H9 (cell line): ENCODE measurements at places on chromosomes 6 and 20. TPM values are rescaled to one million over a fixed set of nuclear protein-coding genes. Genes with fewer than 3 reads are reported as not detected.

The GRIK2 gene
- total RNA-seq, result 0.70 and 0.90 TPM in 2 replicates

The SSTR4 gene
- total RNA-seq, result not detected in 2 replicates

- no peak overlapping the region for H3K4me3 ChIP-seq
- H3K36me3 ChIP-seq, result no peaks in the 10 kb centered on the region
- no peak overlapping the region for H3K27ac ChIP-seq
- no peaks in the 10 kb centered on the region for H3K4me1 ChIP-seq
- DNase-seq, result no peak
Observed at GRCh38 chr20:23658989-23659609, 21.3 kb upstream of the CST3 start.

The HLA-DRB5 gene
- total RNA-seq, result 3.3 and 4.2 TPM in 2 replicates

The GSTA2 gene
- total RNA-seq, result not detected in 2 replicates

The PDYN gene
- 0.59 and 0.63 TPM in 2 replicates for total RNA-seq

GRCh38 chr6:140382355-140382754, 1007.9 kb upstream of the CITED2 start:
- H3K4me3 ChIP-seq, result no peak overlapping the region
- no peaks in the 10 kb centered on the region for H3K4me1 ChIP-seq
- H3K36me3 ChIP-seq, result peaks cover 24% of the 10 kb centered on the region
- no peak for DNase-seq
- H3K27ac ChIP-seq, result no peak overlapping the region

DNA sequence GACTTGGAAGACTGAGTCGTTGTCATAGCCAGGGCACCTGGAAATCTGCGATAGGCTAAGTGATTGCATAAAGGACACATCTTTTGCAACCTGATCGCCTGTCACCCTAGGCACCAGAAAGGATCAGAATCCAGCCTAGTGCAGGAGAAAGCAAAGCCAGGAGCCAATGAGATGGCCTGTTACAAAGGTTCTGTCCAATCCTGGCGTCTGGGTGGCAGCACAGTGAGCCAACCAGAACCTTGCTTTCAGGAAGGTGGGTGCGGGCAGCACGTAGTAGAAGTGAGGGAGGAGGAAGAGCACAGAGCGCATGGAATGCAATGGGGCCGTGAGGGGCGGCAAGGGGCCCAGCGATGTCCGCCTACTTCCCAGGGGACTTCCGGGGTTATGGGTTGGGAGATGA, 120.4 kb upstream of the GGTLC1 start:
- no peak overlapping the region for H3K4me3 ChIP-seq
- peak; percentile 32 for DNase-seq
- no peaks in the 10 kb centered on the region for H3K36me3 ChIP-seq
- H3K27ac ChIP-seq, result no peak overlapping the region
- H3K4me1 ChIP-seq, result no peaks in the 10 kb centered on the region

The DZANK1 gene
- total RNA-seq, result 9.6 and 10.5 TPM in 2 replicates

- DNase-seq, result no peak
- no peaks in the 10 kb centered on the region; the same call in 1 of the 2 replicates for H3K4me1 ChIP-seq
- no peaks in the 10 kb centered on the region for H3K36me3 ChIP-seq
Observed at GRCh38 chr6:148461986-148462577, 119.4 kb downstream of the SASH1 start.

GRCh38 chr6:87483929-87484328, 11.2 kb downstream of the SLC35A1 start:
- no peak overlapping the region for H3K27ac ChIP-seq
- H3K27me3 ChIP-seq, result no peaks in the 10 kb centered on the region
- H3K36me3 ChIP-seq, result peaks cover 9% of the 10 kb centered on the region; the same call in 2 of the 3 replicates
- DNase-seq, result peak; percentile 89

DNA sequence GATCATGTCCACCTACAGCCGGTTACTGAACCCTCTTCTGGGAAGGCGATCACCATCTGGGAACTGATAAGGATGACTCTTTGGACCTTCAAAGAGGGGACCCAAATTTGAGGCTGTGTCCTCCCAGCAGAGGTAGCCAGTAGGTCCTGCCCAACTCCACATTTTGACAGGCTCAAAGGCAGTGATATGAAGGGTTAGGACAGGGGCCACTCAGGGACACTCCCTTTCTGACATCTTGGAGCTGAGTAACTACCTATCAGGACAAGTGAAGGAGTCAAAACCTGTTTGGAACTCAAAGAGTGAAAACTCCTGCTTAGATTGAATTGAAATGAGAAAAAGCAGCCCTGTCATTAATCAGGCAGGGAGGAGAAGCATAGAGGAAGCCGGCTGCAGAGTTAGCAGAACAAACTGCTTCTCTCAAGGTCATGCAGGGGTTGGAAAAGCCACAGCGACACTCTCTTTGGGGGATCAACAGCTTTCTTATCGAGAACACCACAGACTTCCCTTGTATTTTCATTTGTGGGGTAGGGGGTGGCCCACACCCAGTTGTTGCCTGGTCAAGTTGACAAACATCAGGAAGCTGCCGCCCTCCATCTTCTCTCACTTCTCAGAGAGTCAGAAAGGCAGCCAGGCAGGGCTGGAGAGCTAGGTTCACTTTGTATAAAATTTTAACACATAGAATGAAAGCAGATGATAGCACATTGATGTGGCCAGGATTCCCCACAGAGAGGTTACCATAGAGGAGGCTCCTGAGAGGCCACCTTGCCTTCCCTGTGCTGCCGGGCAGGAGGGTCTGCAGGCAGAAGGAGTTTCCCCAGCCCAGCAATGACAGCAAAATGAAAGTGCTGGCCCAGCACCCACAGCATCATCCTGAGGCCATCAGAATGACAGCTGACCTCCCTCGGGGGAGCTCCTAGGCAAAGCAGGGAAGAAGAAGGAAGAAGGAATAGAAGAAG, 47.6 kb downstream of the AGPAT4 start:
- H3K27ac ChIP-seq, result no peak overlapping the region
- no peak overlapping the region for H3K4me3 ChIP-seq
- DNase-seq, result no peak
- H3K27me3 ChIP-seq, result no peaks in the 10 kb centered on the region
- peaks cover 4% of the 10 kb centered on the region; the same call in 1 of the 2 replicates for H3K4me1 ChIP-seq
- H3K36me3 ChIP-seq, result peaks cover 40% of the 10 kb centered on the region

The HLA-DMA gene
- total RNA-seq, result 6.6 and 7.5 TPM in 2 replicates

GRCh38 chr6:39037707-39038106, 10.9 kb upstream of the GLP1R start:
- H3K27ac ChIP-seq, result no peak overlapping the region
- DNase-seq, result no peak
- H3K4me1 ChIP-seq, result no peaks in the 10 kb centered on the region
- no peak overlapping the region for H3K4me3 ChIP-seq

The DSN1 gene
- 20.6 and 22.8 TPM in 2 replicates for total RNA-seq

DNA sequence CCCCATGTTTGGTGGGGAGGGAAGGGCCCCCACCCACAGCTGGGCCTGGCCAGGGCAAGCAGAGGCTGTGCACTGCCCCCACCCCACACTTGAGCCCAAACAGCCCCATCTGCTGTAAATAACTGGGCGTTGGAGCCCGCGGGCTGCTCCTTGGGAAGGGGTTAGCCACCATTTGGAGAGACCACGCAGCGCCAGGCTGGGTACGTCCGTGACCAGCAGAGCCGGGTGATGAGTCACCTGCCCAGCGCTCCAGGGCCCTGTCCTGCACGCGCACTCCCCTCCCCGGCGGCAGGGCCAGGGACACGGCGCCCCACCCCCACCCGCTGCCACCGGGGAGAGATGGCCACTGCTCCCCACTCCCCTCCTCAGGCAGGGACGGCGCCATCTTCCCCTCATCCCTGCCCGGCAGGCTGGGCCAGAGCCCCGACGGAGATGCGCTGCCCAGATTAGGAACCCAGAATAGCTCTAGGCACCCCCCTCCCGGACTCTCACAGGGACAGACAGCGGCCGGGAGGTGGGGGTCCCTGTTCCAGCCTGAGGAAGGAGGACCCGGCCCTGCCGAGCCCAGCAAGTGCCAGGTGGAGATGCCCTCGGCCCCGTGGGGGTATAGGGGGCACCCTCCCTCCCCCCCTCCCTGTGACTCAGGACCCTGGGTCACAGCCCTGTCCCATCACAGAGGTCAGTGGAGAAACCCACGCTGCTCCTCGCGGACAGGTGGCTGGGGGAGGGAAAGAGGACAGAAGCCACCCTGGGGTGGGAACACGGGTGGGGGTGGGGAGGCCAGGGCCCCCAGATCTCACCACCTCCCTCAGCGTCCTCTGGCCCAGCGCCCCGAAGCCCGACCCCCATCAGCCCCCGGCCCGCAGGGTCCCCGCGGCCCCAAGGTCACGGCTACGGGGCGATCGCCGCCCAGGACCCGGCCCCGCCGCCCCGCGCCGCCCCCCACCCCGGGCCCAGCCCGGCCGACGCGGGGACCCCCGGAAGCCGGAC, 642 bp downstream of the EEF1A2 start:
- peak overlapping the region; percentile 47 for H3K4me3 ChIP-seq
- H3K27ac ChIP-seq, result no peak overlapping the region
- DNase-seq, result peak; percentile 53
- no peaks in the 10 kb centered on the region for H3K4me1 ChIP-seq
- peaks cover under 1% of the 10 kb centered on the region; the same call in 1 of the 2 replicates for H3K36me3 ChIP-seq
- peaks cover 4% of the 10 kb centered on the region; the same call in 1 of the 2 replicates for H3K27me3 ChIP-seq

DNA sequence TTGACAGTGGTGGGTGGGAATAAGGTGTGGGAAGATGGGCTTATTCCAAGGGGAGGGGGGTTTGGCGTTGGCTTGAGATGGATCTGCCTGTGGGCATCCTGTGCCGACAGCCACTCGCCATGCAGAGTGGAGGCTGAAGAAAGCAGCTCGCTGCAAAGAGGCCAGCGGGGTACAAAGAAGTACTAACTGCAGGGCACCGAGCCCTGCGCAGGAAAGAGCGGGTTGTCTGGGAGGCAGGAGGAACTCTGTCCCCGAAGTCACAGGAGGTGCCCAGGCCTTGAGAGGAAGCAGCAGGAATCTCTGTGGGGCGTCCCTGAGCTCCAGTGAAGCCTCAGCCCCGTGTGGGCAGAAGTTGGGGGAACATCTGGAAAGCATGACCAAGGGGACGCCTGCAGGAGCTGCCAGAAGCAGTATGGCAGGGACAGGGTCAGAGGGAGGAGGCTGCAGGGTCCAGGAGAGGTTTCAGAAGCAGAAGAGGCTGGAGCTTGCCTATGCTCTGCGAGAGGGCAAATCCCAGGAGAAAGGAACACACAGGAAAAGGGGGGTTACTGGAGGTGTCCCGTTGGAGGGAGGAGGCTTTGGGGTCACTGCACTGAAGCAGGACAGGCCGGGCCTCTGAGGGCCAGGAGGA, 77.2 kb downstream of the THBS2 start:
- no peaks in the 10 kb centered on the region for H3K27me3 ChIP-seq
- no peak overlapping the region for H3K4me3 ChIP-seq
- no peaks in the 10 kb centered on the region for H3K4me1 ChIP-seq
- H3K36me3 ChIP-seq, result peaks cover 5% of the 10 kb centered on the region; the same call in 1 of the 2 replicates

DNA sequence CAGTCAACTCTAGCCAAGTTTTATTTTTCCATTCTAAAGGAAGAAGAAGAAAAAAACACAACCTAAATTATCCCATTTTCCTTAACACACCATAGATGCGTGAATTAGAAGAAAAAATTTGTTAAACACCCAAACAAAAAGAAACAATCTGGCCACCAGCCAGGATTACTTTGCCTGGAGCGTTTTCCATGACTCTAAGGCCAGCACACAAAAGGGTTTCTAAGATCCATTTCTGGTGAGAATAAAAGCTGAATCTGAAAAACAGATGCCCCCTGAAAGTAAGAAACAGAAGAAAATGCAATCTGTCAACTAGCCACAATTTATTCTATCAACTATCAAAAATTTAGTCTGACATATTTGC, 267.2 kb upstream of the SULF2 start:
- no peak overlapping the region for H3K27ac ChIP-seq
- H3K4me3 ChIP-seq, result no peak overlapping the region
- no peak for DNase-seq

DNA sequence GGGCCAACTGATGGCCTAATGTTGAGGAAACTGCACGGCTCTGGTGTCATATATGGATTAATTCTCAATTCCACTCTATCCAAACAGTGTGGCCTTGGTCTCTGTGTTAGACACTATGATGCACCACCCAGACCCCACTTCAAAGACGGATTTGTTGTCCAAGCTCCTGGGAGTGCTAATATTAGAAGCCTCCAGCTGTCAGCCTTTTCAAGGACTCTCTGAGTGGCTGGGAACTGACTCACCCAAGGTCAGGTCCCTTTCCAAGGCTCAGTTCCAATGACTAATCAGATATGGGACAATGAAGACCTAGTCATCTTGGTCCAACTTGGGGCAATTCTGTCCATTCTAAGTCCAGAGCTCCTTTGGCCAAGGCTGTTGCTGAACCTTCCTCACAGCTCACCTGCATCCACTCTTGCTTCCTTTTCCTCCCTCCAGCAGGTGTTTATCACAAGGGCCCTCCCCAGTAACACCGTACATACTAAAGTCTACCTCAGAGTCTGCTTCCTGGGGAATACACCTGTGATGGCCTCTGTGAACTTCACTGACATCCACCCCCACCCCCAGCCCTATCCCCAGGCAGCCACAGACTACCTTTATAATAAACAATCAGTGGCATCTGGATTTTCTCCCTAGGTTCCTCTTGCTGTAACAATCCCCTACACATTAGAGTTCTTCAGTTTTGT, 7.2 kb upstream of the IL20RA start:
- H3K36me3 ChIP-seq, result no peaks in the 10 kb centered on the region
- no peak overlapping the region for H3K27ac ChIP-seq
- no peak overlapping the region for H3K4me3 ChIP-seq
- no peaks in the 10 kb centered on the region for H3K4me1 ChIP-seq

DNA sequence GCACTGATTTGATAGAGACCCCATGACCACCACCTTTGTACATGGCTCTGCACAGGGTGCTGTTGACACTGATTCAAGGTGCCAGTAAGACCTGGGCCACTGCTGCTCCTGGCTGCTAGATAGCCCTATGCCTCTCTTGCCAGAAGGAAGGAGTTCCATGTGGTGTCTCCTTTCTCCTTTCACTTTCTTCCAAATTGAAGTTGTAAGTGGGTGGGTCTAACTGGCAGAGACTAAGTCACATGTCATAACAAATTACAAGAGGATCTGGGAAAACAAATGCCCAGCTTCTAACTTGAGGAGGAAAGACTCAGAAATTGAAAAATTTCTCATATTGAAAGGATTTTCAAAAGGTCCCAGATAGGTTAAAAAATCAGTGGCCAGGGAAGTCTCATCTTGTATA, 116.8 kb downstream of the TFAP2B start:
- no peak overlapping the region for H3K27ac ChIP-seq
- H3K4me3 ChIP-seq, result no peak overlapping the region
- no peaks in the 10 kb centered on the region for H3K27me3 ChIP-seq
- no peak for DNase-seq
- no peaks in the 10 kb centered on the region for H3K4me1 ChIP-seq

DNA sequence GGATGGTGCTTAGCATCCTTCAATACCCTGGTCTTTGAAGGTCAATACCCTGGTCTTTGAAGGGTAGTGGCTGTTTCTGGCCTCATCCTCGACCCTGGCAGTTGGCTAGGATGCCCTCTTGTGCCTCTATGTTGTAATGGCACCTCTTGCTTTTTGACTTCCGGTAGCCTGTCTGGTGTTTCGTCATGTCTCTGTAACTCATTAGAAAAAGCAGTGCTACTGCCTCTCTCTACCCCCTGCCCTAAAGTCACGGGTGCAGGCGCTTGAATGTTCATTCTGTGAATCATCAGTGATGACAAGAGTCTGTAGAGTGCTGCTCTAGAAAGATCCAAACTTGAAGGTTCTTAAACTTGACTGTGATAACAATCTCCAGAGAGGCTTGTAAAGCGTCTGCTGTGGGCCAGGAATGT, 28.3 kb downstream of the RSPO4 start:
- peak; percentile 66 for DNase-seq
- H3K27ac ChIP-seq, result no peak overlapping the region
- no peak overlapping the region for H3K4me3 ChIP-seq
- H3K4me1 ChIP-seq, result no peaks in the 10 kb centered on the region
- no peaks in the 10 kb centered on the region for H3K36me3 ChIP-seq
- H3K27me3 ChIP-seq, result no peaks in the 10 kb centered on the region

The PRPH2 gene
- total RNA-seq, result 0.31 and 0.39 TPM in 2 replicates

GRCh38 chr6:113299531-113299930, 557.6 kb upstream of the MARCKS start:
- H3K36me3 ChIP-seq, result no peaks in the 10 kb centered on the region
- no peak overlapping the region for H3K4me3 ChIP-seq
- H3K4me1 ChIP-seq, result no peaks in the 10 kb centered on the region
- no peak overlapping the region for H3K27ac ChIP-seq
- no peaks in the 10 kb centered on the region for H3K27me3 ChIP-seq
- DNase-seq, result no peak
